ENCODE measurements at places on chromosomes 12 and 14. TPM values are rescaled to one million over a fixed set of nuclear protein-coding genes. Genes with fewer than 3 reads are reported as not detected.

Gene CCDC197
- polyA plus RNA-seq: not detected

Gene RFLNA
- polyA plus RNA-seq: 0.29 TPM

Gene KCNA1
- polyA plus RNA-seq: 0.20 TPM

Gene REP15
- polyA plus RNA-seq: 1.8 TPM

Gene MSI1
- polyA plus RNA-seq: not detected

Gene ABCC9
- 0.54 TPM for polyA plus RNA-seq

Gene KRT80
- not detected for polyA plus RNA-seq

Gene SSTR1
- polyA plus RNA-seq: 0.09 TPM

Gene RNASE2
- polyA plus RNA-seq: 4.5 TPM

Gene LRRC10
- not detected for polyA plus RNA-seq

Gene CEBPE
- polyA plus RNA-seq: 1.2 TPM

All from spleen (tissue), 13 donors.